ENCODE measurements at places on chromosomes 5 and 9.

DNA sequence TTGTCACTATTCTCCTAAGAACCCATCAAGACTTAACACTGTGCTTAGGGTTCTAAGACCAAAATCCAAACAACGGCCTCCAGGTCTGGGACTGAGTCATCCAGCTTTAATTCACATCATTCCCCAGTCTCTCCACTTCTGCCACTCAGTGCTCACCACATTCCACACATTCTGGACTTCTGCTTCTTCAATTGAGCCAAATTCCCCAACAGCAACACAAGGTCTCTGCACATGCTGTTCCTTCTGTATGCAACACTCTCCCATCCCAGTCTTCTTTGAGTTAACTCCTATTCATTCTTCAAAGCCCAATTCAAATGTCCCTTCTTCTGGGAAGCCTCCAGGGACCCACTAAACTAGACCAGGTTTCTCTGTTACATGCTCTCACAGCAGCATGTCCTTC lies 97.8 kb downstream of the GPR21 start:
- no peaks in the 10 kb centered on the region for H3K4me1 ChIP-seq
- H3K27me3 ChIP-seq, result no peaks in the 10 kb centered on the region
- H3K27ac ChIP-seq, result no peak overlapping the region
- DNase-seq, result no peak
- H3K36me3 ChIP-seq, result peaks cover 12% of the 10 kb centered on the region
- H3K4me3 ChIP-seq, result no peak overlapping the region

DNA sequence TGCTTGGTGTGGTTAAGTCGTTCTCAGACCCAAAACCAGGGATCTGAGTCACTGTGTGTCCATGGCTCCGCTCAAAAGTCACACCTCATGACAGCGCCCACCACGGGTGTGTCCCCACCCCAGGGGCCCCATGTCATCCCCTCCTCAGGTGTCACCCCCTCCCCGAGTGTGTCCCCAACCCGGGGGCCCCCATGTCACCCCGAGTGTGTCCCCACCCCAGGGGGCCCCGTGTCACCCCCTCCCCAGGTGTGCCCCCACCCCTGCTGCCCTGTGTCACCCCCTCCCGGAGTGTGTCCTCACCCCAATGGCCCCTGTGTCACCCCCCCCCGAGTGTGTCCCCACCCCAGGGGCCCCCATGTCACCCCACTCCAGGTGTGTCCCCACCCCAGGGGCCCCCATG lies 5.1 kb downstream of the LRRC14B start:
- H3K36me3 ChIP-seq, result no peaks in the 10 kb centered on the region

GRCh38 chr9:127927988-127928675 lies 2.4 kb downstream of the PIP5KL1 start:
- H3K36me3 ChIP-seq, result no peaks in the 10 kb centered on the region
- H3K4me1 ChIP-seq, result peaks cover 52% of the 10 kb centered on the region
- H3K4me3 ChIP-seq, result peak overlapping the region; percentile 45
- peaks cover 3% of the 10 kb centered on the region for H3K27me3 ChIP-seq

DNA sequence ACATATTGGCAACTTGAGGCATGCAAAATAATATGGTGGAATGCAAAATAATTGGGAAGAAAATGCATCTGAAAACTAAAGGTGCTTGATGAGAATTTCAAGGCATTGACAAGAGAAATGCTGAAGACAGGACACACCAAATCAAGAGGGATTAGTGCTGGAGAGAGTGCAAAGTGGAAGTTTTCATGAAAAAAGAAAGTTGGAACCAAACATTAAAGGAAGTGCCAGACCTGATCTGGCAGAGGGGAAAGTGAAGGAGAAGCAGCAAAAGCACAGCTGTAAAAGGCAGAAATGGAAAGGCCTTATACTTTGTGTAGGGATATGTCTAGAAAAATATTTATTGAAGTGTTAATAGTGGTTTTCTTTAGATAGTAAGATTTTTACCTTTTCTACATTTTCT lies 35.3 kb upstream of the FYB1 start:
- H3K36me3 ChIP-seq, result no peaks in the 10 kb centered on the region
- H3K27me3 ChIP-seq, result no peaks in the 10 kb centered on the region
- peaks cover 16% of the 10 kb centered on the region for H3K4me1 ChIP-seq
- no peak overlapping the region for H3K27ac ChIP-seq
- DNase-seq, result no peak

- H3K27ac ChIP-seq, result no peak overlapping the region
- no peaks in the 10 kb centered on the region for H3K4me1 ChIP-seq
- no peaks in the 10 kb centered on the region for H3K36me3 ChIP-seq
- H3K4me3 ChIP-seq, result no peak overlapping the region
Measured at GRCh38 chr9:38107811-38108304, 38.8 kb upstream of the SHB start.

GRCh38 chr5:80109646-80110478 lies 74.7 kb downstream of the THBS4 start:
- H3K27ac ChIP-seq, result no peak overlapping the region
- H3K36me3 ChIP-seq, result no peaks in the 10 kb centered on the region
- peaks cover 7% of the 10 kb centered on the region for H3K4me1 ChIP-seq
- H3K4me3 ChIP-seq, result no peak overlapping the region

All from suprapubic skin (tissue), 4 donors.